ENCODE measurements at places on chromosomes 2 and 18.

DNA sequence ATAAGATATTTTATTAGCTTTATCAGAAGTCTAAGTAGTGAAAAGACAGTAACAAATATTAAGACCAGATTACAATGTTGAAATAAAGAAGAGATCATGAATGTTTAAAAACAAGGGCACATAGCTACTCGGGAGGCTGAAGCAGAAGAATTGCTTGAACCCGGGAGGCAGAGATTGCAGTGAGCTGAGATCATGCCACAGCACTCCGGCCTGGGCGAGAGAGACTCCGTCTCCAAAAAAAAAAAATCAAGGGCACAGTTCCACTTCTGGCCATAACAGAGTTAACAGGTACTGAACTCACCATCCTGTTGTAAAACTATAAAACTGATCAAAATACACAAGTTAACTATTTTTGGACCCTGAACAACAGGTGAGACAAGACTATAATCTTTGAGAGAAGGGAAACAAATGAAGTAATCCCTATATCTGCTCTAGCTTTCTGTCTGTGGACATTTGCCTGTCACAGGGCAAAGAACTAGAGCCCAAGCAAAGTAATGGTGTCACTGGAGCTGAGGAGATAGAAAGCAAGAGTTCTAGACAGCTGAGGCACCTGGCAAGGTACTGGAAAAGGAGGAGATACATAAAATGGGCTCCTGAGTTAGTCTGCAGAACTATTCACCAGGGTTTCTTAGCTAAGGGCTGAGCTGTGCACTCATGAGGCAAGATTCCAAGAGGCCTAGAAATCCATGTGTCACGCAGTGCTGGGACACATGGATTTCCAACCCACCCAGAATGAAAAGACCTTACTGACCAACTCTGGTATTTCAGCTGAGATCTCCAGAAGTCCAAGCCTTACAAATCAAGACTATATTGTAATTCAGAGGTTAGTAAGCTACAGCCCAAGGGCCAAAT is 15.2 kb downstream of the MMADHC start:
- no peak for DNase-seq

GRCh38 chr2:197804758-197805714 is 643 bp downstream of the PLCL1 start:
- DNase-seq = no peak

DNA sequence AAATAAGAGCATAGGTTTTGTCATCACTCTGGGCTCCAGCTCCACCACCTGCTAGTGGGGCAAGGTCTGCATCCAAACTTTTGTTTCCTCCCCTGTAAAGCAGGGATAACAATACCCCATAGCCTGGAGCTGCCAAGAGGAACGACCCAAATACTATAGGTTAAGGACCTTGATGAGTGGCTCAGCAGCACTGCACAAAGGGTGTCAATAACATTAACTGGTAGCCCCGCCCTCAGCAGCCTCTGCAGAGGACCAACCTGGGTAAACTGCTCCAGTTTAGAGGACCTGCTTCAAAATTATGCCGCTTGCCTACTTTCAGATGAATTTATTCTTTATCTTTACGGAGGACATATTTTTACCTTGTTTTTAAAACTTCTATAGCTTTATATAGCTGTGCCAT is 65.8 kb upstream of the RIOK3 start:
- DNase-seq = no peak

- DNase-seq = no peak
Measured at GRCh38 chr18:23743733-23744333, 54.6 kb downstream of the LAMA3 start.

DNA sequence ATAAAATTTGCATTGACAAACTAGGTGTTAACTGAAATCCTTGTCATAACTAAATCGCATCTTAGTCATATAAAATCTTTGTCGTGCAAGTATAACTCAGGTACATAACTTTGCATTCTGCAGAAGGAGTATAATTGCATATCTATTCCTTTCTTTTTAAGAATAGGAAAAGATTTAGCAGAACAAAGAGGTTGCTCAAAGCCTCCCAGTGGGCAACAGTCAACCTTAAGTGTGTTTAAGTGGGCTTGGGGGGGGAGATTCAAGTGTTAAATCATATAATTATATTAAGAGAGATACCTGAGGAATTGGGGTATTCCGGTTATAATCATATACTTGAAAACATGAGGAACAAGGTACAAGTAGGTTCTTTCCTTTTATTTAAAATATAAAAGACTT is 913.3 kb downstream of the CPS1 start:
- no peak for DNase-seq

- DNase-seq = no peak
Measured at GRCh38 chr2:96353032-96353561, 17.5 kb downstream of the NCAPH start.

Data from stimulated activated CD4-positive, alpha-beta T cell treated with anti-CD3 and anti-CD28 coated beads, TNF-alpha, amount 100 ng/mL, for 48 hours (primary cell).